Activated CD4-positive, CD25-positive, alpha-beta regulatory T cell treated with anti-CD3 and anti-CD28 coated beads, Interleukin-2, amount 50 U/mL, for 72 hours (primary cell): ENCODE measurements at places on chromosomes 3 and 15.

DNA sequence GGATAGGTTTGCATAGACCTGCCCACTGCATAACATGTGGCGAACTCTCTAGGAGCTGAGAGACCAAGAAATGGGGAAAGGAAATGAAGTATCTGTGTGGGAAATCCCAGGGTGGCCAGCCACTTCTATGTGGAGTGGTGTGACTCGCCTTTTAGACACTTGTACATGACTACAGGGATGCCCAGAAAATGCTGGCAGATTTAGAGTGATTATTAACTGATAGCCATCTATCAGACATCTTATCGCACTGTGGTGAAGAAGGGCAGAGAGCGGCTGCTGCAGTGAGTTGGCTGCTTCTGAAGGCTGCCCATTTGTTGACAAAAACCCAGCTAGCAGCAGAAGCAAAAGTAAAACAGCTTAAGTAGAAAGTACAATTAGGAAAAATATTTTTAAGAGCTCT lies 18.1 kb upstream of the STAC start:
- no peak for DNase-seq

DNA sequence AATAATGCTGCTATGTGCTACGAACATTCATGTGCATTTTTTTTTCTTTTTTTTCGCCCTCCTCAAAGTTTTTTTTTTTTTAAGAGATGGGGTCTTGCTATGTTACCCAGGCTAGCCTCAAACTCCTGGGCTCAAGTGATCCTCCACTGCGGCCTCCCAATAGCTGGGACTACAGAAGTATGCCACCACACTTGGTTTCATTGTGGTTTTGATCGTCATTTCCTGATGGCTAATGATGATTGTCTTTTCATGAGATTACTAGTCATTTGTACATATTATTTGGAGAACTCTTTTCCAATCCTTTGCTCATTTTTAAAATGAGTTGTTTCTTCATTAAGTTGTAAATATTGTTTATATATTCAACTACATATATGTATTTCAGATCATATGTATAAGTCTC lies 48.8 kb downstream of the FBXO22 start:
- no peak for DNase-seq

DNA sequence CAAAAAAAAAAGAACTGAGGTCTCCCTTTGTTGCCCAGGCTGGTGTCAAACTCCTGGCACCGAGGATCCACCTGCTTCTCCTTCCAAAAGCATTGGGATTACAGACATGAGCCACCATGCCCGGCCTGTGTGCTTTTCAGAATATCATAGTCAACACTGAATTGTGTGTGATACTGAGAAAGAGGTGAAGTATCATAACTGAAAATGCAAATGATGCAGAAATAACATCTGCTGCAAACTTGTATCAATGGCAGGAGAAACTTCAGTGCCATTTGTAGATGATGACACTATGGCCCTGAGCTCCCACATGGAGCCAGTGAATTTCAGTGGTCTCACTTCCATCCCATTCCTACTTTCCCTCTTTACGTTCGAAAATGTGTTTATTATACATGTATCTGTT lies 21.9 kb downstream of the IL12A start:
- DNase-seq, result no peak

GRCh38 chr3:86950717-86951116 lies 40.2 kb downstream of the VGLL3 start:
- no peak for DNase-seq

DNA sequence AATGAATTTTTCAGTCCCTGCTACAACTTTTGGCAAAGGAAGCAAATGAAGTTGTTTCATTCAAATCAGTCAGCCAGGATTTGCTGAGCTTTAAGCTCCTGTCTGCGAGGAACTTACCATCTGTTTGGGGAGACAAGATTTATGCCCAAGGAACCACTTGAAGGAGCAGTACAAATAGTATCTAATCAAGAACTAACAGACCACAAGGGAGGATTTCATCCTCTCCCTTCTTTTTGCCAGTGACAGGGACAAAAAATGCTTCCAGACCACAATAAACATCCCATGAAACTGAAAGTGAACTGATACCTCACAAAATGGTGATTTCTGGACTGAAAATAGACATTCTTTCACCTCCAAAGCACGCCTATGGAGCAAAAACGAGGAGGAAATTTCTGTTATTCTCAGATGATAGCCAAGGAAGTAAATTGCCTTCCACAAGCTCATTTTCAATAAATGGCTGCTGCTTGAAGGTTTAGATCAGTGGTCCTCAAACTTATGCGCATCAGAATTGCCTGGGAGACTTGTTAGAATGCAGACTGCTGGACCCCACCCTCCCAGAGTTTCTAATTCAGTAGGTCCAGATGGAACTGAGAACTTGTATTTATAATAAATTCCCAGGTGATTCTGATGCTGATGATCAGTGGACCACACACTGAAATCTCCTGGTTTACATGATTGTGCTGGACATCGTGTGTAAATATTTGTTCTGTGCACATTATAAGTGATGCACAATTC lies 202.4 kb upstream of the GADL1 start:
- no peak for DNase-seq

- DNase-seq, result no peak
Observed at GRCh38 chr15:85543741-85544155, 163.3 kb downstream of the AKAP13 start.

- DNase-seq, result no peak
Observed at GRCh38 chr3:107657971-107658370, 135.2 kb downstream of the BBX start.

DNA sequence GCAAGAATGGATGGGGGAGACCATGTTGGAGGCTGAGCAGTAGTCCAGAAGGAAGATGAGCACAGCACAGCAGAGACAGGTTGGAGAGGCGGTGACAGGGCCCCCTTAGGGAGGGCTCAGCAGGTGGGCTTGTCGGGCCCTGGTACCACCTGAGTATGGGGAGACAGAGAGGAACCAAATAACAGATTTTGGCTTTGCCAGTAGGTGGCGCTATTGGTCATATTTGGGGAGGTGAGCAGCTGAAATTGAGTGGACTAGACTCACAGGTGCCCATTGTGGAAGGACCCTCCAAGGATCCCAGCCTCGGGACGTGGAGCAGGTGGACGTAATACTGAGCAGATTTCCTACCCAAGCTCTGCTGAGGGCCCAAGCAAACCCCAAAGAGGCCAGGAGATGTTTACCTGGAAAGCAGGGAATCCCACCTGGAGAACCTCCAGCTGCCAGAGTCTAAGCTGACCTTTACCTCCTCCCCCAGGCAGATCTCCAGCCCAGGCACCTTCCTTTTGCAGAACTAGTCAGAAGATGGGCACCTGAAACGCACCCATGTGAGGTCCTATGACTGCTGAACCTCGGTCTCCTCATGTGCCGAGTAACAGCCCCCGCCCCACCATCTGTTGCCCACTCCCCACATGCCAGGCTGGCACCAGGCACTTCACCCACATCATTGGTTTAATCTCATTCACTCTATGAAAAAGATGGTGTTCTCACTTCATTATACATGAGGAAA lies 24.6 kb upstream of the CORO2B start:
- DNase-seq, result peak; percentile 68

GRCh38 chr3:184058029-184058428 lies 5.2 kb downstream of the HTR3C start:
- DNase-seq, result no peak

DNA sequence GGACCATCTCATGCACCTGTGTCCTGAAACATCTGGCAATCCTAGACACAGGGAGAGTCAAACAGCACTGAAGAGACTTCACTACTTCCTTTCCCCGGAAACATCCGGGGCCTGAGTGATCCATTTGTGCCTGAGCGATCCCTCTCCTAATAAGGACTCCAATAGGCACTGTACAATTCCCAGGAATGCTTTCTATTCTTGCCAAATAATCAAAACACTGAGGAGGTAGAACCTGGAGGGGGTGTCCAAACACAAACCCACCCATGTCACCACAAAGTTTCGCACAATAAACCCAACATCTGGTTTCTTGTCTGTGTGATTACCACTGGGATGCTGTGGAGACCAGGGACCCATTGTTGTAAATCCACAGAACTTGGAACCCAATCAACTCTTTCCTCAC lies 205.0 kb downstream of the OPA1 start:
- no peak for DNase-seq

- no peak for DNase-seq
Observed at GRCh38 chr3:120394347-120394746, 45.2 kb upstream of the LRRC58 start.

GRCh38 chr15:94610069-94610468 lies 378.7 kb downstream of the MCTP2 start:
- no peak for DNase-seq

DNA sequence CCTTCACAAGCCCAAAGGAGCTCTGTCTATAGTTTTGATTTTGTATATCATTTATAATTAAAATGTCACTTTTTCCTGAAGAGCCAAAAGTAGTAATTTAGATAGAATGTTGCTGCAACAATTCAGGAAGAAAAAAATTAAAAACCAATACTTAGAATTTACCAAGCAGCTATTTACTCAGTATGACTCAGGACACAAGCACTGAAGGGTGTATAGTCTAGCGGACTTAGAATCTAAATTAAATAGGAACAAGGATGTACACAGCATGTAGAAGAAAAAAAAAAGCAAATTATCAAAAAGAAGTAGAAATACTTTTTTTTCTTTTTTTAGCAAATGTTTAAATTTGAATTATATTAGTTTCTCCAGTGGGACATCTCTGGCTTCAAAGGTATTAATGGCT lies 31.6 kb downstream of the PGBD4 start:
- DNase-seq, result no peak

- no peak for DNase-seq
Observed at GRCh38 chr3:59878038-59878427, 828.2 kb upstream of the CFAP20DC start.

GRCh38 chr3:59268170-59268569 lies 218.3 kb upstream of the CFAP20DC start:
- no peak for DNase-seq

GRCh38 chr15:55897560-55898336 lies 95.7 kb downstream of the NEDD4 start:
- DNase-seq, result no peak

- no peak for DNase-seq
Observed at GRCh38 chr15:78619022-78619950, 1.5 kb downstream of the CHRNA3 start.
